Activated naive CD4-positive, alpha-beta T cell treated with anti-CD3 and anti-CD28 coated beads, Interleukin-2, amount 50 U/mL, for 72 hours (primary cell): ENCODE measurements at places on chromosomes 5 and 9.
A peak's percentile ranks its signal among the peaks of the same experiment; 100 is the strongest.

GRCh38 chr5:134714120-134714519 lies 24.2 kb upstream of the CAMLG start:
- DNase-seq = no peak

DNA sequence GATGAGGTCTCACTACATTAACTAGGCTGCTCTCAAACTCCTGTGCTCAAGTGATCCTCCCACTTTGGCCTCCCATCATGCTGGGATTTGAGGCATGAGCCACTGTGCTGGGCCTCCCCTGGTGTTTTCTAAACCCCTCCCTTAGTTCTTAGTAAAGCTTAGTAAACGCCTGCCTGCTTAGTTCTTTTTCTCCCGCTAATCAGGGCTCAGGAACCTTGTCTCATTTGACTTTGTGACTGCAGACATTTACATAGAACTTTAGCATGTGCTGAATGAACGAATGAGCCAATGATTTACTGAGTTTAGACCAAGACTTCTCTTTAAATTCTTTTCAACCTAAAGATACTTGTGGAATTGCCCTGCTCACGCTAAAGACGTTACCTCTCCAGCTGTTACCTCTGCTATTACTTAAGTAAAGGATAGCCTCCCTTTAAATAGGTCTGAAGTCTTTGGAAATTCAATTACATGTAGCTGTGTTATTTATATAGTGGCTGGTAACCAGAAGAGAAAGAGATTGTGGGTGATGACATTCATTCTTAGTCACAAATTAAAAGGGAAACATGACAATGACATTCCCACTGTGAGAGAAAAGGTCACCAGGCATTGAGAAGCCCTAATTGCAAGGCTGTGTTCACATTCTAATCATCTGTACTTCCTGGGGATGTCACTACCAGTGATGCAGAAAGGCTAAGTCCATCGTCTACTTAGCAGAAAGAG lies 18.6 kb upstream of the SUSD1 start:
- no peak for DNase-seq

- DNase-seq = no peak
Measured at GRCh38 chr9:76463211-76463610, 4.2 kb downstream of the GCNT1 start.

DNA sequence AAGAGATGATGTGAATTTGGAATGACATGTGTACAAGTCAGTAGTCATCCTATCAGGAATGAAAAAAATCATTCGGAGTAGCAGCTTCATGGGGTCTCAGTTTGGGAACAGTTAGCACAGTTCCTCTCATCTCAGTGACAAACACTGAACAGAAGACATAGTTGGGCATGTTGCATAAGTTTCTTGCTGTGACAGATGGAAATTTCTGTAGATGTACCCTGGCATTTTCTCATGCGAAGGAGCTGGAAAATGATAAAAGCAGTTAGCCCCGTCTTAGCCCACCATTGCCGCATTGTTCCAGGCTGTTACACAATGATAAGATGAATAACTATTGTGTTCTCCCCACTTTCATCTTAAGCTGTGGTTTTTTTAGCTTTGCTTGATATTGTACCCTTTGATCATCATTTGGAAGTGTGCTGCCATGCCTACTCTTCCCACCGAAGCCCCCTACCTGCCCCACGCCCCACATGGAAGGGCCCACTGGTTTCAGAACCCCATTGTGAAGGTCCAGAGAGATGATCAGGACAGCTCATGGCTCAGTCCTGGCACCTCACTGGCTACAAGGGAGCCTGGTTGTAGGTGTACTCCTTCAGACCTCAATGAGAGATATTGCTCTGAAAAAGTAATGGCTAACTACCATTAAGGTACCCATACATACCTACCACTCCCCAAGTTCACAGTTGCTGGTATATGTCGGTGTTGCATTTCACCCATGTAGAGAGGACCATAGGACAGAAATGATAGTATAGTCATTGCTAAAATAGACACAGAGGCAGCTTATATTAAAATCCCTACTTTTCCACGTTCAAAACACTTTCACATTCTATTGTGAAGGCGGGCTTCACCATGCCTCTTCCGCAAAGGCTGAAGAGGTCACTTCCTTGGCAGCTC lies 38.8 kb downstream of the SFXN1 start:
- no peak for DNase-seq

- no peak for DNase-seq
Measured at GRCh38 chr5:7261049-7261448, 134.9 kb upstream of the ADCY2 start.

GRCh38 chr5:115542651-115543364 lies 1.8 kb downstream of the FEM1C start:
- no peak for DNase-seq

- no peak for DNase-seq
Measured at GRCh38 chr9:25724424-25724823, 46.2 kb upstream of the TUSC1 start.

DNA sequence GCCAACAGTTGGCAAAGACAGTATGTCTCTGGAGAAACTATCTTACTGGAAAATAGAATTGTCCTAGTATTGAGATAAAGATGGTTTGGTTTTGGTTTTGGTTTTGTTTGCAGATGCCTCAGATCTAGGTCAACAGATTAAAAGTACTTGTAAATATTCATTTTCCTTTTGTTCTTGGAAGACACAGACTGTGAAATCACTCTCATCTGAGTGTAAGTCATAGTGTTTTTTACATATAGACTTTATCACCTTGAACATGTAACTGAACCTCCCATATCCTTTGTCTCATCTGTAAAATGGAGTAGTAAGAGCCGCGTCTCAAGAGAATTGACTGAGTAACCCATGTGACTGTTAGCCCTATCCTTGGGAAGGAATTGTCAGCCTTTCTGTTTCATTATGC lies 34.3 kb downstream of the MAP3K1 start:
- no peak for DNase-seq

DNA sequence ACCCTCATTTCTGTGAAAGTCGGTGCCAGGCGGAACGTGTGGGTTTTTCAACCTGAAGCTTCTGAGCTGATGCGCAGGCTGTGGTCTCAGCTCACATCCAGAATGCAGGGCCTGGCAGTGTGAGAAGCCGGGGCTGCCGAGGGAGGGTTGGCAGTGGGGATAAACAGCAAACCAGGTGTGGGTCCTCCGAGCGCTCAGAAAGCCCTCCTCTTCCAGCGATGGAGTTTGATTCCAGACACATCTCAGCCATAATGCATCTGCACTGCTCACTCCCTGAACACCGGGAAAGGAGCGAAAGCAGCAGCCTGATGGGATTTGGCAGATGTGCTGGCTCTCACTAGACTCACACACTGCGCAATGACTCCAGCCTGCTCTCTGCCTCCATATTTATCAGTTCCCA lies 280.1 kb downstream of the HSPA4 start:
- no peak for DNase-seq

- DNase-seq = no peak
Measured at GRCh38 chr5:170590566-170590965, 86.7 kb downstream of the KCNIP1 start.

DNA sequence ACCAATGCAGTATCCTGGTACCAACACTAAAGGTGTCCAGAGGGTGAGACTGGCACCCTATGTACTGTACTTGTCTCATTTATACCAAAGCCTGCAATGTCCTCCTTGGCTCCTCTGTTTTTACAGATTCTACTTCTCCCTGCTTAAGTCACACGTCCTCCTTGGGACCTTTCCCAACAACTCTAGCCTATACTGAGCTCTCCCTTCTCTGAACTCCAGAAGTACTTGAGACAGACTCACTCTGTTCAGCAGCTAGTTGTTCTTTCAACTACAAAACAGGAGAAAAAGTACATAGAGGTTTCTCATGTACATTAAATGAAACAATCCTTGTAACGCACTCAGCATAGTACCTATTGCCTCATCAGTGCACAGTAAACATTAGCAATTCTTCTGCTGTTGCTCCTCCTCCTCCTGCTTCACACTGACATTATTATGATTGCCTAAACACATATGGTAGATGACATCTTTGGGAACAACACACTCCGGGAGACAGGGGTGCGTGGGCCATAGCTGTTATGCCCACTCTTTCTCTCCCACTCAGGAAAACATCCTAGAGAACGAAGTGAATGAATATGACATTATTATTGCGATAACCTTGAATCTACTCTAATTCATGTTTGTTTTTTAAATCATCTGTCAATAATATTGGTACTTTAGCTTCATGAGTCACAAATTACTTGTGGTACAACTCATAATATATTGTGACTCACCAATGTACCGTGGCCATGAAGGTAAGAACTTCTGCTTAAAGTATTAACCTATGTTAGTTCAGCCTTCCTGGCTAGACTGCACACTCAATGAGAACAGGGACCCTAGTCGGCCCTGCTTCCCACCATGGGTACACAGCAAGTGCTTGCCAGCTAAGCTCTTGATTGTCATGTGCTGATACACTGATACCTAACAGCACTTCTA lies 180.3 kb upstream of the ADRA1B start:
- no peak for DNase-seq

DNA sequence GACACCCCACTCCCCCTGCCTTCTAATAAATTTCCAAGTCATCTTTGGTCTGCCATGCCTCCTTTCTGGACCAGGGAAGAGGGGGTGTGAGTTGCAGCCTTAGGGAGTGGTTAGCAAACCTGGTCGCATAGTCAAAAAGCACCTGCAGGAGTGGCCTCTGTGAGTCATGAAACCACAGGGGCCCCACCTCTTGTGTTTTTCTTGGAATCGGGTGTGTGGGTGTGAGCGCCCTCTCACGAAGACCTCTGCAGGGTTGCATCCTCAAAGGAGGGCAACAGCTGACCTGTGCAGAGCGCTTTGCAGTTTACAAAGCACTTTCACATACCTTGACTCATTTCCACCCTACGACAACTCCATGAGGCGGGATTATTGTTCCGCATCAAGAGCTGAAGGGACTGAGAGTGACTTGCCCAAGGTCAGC lies 36.8 kb upstream of the TEX48 start:
- peak; percentile 89 for DNase-seq

DNA sequence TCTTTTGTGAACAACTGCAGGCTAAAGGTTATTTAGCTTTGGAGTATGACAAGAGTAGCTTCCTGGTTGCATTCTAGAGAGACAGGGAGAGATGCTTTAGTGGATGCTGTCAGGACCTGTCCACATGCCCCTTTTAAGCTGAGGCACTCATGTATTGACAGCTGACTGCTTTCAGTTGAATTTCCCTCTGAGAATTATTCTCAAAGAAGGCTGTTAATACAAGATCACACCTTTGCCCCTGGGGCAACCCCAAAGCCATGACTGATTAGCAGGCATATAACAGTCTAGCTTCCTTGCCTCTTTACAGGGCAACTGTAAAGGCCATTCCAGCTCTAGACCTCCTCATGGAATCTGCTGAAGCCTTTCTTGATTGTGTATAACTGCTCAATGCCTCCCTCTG lies 117.6 kb upstream of the ATP10B start:
- no peak for DNase-seq

GRCh38 chr5:168600409-168600808 lies 21.2 kb upstream of the PANK3 start:
- DNase-seq = no peak

GRCh38 chr5:113000466-113000865 lies 23.9 kb downstream of the DCP2 start:
- DNase-seq = no peak

DNA sequence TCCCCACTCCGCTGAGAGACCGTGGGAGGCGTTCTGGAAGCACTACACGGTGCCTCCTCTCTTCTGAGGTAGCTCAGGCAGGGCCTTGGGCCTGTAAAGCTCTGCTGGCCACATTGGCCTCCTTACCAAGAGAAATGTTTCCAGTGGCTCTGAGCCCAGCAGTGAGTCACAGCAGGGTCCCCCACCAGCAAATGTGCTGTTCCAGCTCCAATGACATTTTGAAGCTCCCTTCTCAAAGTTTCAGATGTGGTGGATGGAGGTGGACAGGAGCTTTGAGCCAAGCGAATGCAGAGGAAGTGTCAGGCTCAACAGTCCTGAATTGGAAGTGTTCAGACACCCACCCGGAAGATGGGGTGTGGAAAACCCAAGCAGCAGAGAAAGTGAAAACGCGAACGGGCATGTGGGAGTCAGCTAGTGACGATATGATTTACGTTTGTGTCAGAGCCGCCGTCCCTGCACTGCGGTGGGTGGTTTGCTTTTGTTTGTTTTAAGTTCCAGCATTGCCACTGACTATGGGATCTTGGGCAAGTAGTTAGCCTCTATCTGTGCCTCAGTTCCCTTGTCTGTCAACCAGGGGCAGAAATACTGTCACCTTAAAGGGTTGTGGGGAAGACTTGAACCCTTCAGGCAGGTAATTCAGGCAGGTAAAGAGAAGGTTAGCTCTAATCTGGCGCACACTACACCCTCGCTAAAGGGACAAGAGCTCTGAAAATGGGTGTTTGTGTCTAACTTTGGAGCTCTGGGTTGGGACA lies 38.2 kb downstream of the C5orf15 start:
- DNase-seq = peak; percentile 84

- no peak for DNase-seq
Measured at GRCh38 chr9:87525546-87526303, 28.1 kb downstream of the DAPK1 start.

DNA sequence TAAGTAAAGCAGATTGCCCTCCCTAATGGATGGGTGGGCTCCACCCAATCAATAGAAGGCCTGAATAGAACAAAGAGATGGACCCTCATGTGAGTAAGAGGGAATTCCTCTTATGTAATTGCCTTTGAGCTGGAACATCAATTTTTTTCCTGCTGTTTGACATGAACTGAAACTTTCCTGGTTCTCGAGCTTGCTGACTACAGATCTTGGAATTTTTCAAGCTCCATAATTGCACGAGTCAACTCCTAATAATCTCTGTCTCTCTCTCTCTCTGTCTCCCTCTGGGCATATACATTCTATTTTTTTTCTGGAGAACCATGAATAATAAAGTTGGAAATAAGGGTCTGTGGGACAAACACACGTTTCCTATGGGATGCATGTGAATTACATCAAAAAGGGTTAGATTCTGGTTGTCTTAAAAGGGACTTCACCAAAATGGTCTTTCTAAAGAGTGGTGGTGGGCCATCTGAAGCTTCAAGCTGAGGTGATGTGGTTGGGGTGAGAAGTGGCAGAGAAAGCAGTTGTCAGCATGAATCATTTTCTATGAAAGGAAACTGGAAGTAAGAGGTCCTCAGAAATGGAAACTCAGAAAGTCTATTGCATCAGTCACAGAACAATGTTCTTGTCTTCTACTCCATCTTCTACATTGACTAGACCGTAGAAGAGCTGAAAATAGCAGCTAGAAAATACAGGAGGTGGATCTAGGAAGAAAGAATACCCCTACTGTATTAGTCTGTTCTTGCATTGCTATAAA lies 47.0 kb upstream of the HOMER1 start:
- DNase-seq = no peak

GRCh38 chr5:1343315-1343751 lies 1.6 kb downstream of the CLPTM1L start:
- no peak for DNase-seq

- no peak for DNase-seq
Measured at GRCh38 chr5:136506131-136506530, 140.8 kb upstream of the TRPC7 start.
